ENCODE measurements at places on chromosomes 6 and 20.

DNA sequence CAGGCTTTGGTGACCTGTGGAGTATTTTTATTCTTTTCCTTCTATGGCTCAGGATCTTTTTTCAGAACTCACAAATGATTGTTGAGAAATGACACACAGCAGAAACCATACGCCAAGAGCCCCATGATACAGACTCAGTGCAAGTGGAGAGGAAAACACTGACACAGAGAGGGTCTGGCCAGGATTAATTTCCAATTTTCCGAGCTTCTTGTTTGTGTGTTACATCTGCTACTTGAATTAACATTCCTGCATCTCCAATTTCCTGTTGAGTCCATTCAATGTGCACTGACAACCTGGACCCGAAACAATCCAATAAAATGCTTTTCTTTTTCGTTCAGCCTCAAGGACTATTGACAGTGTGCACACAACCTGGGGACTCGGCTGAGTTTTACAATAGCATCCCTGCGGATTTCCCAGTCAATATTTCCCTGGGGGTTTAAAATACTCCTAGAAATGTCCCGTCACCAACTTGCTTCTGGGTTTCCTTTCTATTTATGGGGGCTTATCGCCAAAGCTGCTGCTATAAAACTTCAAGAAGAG lies 4.9 kb upstream of the MLN start:
- no peak for DNase-seq

GRCh38 chr6:34025861-34026260 lies 120.0 kb downstream of the GRM4 start:
- no peak for DNase-seq

- DNase-seq = no peak
Observed at GRCh38 chr6:134079406-134079921, 27.0 kb upstream of the SLC2A12 start.

GRCh38 chr6:112800916-112801315 lies 453.8 kb downstream of the RFPL4B start:
- no peak for DNase-seq

- no peak for DNase-seq
Observed at GRCh38 chr20:56986931-56987720, 279.3 kb downstream of the BMP7 start.

- no peak for DNase-seq
Observed at GRCh38 chr6:160792708-160793107, 90.7 kb downstream of the PLG start.

- DNase-seq = no peak
Observed at GRCh38 chr6:166470029-166470862, 87.5 kb upstream of the MPC1 start.

- no peak for DNase-seq
Observed at GRCh38 chr20:25296094-25297093, 48.5 kb downstream of the PYGB start.

- DNase-seq = no peak
Observed at GRCh38 chr6:47437592-47437991, 40.0 kb upstream of the CD2AP start.

GRCh38 chr20:21396599-21397340 lies 556 bp downstream of the NKX2-4 start:
- no peak for DNase-seq

GRCh38 chr6:106808758-106809157 lies 165.8 kb downstream of the CD24 start:
- no peak for DNase-seq

GRCh38 chr20:1674361-1674760 lies 16.8 kb upstream of the SIRPG start:
- no peak for DNase-seq

DNA sequence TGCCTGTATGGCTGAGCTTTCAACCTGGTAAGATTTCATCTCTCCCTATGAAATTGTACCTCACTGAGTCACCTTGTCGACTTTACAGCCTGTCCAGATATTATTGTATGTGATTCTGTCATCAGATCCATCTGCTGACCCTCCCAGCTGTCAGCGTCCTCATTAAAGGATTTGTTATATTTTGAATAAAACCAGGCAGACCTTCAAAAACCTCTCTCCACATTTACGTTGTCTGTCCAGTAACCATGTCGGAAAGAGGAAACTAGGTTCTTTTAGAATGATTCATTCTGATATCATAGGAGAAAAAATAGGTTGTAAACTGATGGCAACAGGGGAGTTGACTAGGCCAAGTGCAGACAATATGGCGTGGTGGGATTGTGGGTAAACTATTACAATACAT lies 38.5 kb downstream of the TSPYL4 start:
- no peak for DNase-seq

GRCh38 chr20:62331347-62331746 lies 28.6 kb downstream of the ADRM1 start:
- no peak for DNase-seq

- no peak for DNase-seq
Observed at GRCh38 chr6:125310994-125311649, 9.4 kb upstream of the HDDC2 start.

GRCh38 chr6:157557559-157557958 lies 176.6 kb downstream of the ZDHHC14 start:
- DNase-seq = no peak
